Hematopoietic multipotent progenitor cell treated with erythropoietin and hydrocortisone succinate and interleukin-3 and kit ligand, for 15 days (in vitro differentiated cells): ENCODE measurements at places on chromosomes 16 and 17.
A peak's percentile ranks its signal among the peaks of the same experiment; 100 is the strongest.

DNA sequence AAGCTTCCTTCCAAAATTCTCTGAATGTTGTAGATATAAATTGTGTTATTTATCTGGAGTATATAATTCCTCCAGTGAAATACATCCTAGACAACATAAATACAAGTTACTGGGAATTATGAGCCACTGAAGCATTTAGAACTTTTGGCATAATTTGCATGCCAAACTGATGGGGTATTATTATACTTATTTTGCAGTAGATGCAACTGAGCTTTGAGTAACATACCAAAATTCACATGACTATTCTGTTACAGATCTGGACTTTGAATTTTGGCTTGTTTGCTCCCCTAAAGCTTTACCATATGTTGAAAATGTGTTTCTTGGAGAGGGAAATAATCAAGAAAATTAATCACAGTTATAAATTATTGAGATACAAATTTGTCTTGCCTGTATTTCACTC is 372.5 kb downstream of the CDH11 start:
- DNase-seq: no peak

GRCh38 chr16:88843256-88843655 is 13.5 kb downstream of the GALNS start:
- DNase-seq: no peak

DNA sequence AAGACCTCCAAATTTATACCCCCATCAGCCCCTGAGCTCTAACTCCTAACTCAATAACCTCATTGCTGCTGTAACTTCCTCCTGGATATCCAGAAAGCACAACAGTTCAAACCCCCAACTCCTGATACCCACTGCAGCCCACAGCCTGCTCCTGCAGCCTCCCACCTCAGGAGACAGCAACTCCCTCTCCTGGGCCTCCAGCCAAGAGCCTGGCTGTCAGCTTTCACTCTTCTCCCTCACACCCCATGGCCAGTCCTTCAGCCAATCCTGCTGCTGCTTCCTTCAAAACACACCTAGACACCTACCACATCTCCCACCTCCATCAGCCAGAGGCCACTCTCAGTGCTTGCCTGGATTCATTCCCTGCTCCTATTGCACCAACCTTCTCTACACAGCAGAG is 5.4 kb downstream of the GINS2 start:
- peak; percentile 30 for DNase-seq

DNA sequence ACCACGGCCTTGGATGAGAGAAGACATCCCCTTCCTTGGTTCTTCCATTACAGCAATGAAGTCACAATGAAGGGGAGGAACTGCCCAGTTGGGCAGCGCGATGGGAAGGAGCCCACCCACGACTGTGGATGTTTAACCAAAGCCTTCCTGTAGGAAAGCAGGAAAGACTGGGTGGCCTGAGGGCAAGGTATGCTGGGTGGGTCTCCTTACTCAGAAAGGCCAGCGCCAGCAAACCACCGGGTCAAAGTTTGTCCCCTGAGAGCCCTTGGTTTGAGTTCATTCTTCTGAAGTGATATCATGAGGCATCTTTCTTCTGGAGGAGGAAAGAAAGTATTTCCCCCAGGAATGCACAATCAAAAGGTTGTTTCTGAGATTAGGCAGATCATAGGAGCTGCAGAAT is 105.2 kb downstream of the C16orf95 start:
- DNase-seq: no peak

- DNase-seq: no peak
These were observed 2.3 kb downstream of the COPRS start for GRCh38 chr17:31856750-31857149.

DNA sequence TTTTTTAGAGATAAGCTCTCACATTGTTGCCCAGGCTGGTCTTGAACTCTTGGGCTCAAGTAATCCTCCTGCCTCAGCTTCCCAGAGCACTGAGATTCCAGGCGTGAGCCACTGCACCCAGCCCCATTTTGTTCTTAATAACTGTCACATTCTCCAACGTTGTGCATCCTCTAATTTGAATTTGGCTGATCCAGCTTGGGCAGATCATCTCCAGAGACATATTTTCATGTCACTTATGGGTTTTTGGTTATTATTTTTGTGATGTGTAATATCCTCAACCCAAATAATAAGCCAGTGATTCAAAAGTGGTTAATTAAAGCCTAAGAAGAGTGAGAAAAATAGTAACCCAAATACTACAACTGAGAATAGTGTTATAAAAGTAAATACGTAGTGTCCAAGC is 16.2 kb upstream of the COL1A1 start:
- DNase-seq: no peak

- no peak for DNase-seq
These were observed 40.4 kb upstream of the DNAH17 start for GRCh38 chr17:78617511-78618061.

DNA sequence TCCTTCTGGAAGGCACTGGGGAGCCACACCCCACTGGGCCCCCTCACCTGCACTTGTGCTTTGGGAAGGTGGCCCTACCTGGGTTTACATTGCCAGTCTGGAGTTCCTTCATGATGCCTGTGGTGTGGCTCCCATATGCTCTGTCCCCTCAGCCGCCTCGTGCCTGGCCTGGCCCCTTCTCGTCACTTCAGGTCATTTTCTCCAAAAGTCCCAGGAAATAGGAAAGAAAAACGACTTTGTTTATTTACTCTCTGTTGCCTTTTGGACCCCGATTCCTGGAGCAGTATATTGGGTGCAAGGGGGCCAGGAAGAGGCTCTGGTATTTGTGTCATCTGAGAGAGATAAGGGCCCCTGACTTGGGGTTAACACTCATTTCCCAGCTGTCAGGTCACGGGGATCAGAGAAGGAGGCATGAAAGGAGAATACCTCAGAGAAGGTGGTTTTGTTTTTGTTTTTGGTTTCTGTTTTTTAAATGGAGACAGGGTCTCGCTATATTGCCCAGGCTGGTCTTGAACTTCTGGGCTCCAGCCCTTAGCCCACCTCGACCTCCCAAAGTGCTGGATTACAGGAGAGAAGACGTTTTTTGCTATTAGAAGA is 4.7 kb downstream of the SOCS3 start:
- DNase-seq: no peak

GRCh38 chr17:15343749-15344148 is 2.4 kb upstream of the TEKT3 start:
- DNase-seq: no peak

DNA sequence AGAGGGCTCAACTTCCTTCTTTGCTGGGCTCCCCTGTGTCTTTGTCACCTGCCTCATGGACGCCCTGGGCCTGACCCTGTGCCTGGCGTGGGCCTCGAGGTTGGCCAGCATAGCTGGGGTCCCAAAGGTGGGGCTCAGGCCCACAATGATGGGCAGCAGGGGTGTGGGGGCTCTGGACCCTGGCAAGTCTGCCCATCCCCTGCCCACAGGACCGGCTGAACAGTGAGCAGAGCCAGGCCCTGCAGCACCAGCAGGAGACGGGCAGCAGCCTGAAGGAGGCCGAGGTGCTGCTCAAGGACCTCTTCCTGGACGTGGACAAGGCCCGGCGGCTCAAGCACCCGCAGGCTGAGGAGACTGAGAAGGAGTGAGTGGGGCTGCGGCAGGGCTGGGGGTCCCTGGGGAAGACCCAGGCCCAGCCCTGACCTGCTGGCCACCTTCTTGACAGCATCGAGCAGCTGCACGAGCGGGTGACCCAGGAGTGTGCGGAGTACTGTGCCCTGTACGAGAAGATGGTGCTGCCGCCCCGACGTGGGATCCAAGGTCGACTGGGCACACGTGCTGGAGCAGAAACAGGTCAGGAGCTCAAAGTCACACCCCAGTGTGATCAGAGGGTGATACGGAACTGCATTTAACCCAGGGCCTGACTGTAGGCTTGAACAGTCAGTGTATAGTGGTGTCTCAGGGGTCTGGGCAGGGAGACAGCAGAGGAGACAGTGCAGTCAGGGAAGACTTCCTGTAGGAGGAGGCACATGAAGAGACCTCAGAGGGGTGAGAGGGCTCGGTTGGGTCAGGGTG is 3.8 kb downstream of the EVPLL start:
- DNase-seq: no peak

DNA sequence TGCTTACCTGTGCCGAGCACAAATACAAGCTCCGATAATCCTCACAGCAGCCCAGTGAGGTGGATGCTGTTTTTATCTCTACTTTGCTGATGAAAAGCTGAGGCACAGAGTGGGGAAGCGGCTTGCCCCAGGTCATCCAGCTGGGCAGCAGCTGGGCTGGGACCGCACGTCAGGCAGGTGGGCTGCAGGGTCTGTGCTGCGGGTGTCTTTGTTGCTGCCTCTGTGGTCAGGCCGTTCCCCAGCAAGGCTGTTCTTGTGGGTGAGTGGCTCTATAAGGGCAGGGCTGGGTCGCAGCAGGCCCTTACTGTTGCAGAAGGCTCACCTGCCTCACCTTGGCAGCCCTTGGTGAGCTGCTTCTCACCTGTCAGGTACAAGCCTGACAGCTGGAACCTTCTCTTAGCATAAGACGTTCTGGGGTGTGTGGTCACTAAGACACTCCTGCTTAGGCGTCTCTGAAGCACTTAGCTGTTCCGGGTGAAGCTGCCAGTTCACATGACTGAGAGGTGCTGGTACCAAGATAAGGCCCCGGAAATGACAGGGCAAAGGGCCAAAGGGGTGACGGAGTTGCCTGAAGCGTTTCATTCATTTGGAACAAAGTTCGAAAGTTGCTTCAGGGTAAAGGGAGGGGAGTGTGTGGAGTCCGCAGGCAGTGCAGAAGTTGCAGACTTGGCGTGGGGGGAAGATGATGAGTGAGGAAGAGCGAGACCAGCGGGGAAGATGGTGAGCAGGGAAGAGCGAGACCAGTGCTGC is 17.4 kb downstream of the IRF8 start:
- peak; percentile 92 for DNase-seq
